Amygdala (tissue), 56 donors: ENCODE measurements at places on chromosomes 5 and 9.

GRCh38 chr9:90032296-90033027 lies 427.6 kb downstream of the GADD45G start:
- no peak for DNase-seq

- DNase-seq: no peak
Observed at GRCh38 chr5:173736923-173737412, 120.5 kb upstream of the BOD1 start.

GRCh38 chr5:81785322-81785721 lies 34.4 kb upstream of the SSBP2 start:
- no peak for DNase-seq

- DNase-seq: no peak
Observed at GRCh38 chr5:145984072-145984471, 47.7 kb downstream of the SH3RF2 start.
